ENCODE measurements at places on chromosomes 7 and 10.
A peak's percentile ranks its signal among the peaks of the same experiment; 100 is the strongest.

- no peak for DNase-seq
Observed at GRCh38 chr7:1598286-1598685, 28.5 kb upstream of the PSMG3 start.

DNA sequence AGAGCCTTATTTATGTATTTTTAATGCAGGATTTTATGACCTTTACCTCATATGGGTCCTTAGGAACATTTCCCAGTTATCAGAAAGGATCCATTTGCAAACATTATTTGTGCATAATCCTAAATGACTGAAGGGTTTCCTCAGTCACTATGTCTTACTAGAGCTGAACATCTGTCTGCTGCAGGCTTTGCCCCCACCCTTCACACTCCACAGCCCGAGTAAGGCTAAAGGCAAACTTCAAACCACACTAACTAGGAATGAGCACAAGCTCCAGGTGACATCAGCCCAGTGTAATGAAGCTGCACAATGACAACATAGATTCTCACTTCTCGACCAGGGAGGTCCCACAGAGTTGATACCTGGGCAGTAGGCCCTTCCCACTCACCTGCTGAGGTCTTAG lies 491.3 kb upstream of the MKI67 start:
- DNase-seq = no peak

DNA sequence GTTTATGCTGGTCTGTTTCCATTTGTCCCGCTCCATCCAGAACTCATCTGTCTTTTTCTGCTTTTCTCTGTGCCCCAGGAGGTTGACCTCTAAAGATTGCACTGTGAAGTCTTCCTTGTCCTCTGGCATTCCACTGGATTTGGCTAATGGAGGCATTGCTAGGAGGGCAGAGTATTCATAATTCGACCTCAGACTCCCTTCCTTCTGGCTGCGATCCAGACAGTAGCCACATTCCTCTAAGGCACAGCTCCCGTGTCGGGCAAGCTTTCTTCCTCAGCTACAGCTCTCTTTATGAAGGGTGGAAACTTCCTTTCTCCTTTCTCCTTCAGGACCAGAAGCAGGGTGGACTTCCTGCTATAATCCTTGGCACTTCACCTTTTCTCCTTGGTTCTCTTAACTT lies 175.9 kb downstream of the BAMBI start:
- DNase-seq = no peak

GRCh38 chr7:20441991-20442441 lies 111.3 kb downstream of the ITGB8 start:
- DNase-seq = no peak

DNA sequence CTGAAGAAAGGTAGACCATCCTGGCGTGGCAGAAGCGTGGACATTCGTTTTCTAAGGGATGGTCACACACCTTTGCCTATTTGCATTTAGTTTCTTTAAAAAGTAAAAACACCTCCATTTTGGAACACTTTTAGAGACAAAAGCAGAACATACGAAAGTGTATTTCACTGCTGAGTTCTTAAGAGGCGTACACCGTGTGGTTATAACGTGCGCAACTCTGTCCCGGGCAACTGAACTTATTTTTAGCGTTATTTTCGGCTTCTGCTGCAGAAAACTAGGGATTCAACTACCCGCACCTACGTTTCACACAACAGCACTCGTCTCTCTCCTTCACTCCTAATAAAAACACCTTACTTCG lies 557 bp upstream of the LSM8 start:
- DNase-seq = peak; percentile 35

- no peak for DNase-seq
Observed at GRCh38 chr7:143416565-143417149, 8.0 kb upstream of the EPHA1 start.

DNA sequence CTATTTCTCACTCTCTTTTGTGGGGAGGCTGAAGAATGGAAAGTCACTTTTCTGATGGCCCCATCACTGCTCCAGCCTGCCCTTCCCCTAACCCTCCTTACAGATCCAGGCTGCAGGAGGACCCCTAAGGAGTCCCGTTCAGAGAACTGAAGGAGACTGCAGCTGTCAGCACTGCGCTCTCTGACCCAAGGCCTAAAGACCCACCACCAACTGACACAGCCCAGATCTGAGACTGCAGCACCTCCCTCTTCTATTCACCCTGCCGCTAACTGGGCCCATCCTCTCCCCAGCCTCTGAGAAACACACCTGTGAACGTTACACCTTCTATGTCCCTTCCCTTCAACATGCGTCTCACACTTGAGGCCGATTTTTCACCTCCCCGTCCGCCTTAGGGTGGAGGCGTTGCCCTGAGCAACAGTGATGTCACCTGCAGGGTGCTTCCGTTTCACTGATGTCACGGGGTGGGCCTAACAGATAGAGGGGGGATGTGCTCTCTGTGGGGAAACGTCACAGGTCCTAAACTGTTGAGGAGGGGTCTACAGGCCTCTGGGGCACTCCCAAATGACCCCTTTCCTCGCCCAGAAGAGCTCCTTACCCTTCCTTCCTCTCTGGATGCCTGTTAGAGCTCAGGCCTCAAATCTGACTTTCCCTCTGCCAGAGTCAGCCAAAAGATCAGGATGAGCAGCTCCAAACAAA lies 5.1 kb downstream of the ITPRIP start:
- peak; percentile 74 for DNase-seq

DNA sequence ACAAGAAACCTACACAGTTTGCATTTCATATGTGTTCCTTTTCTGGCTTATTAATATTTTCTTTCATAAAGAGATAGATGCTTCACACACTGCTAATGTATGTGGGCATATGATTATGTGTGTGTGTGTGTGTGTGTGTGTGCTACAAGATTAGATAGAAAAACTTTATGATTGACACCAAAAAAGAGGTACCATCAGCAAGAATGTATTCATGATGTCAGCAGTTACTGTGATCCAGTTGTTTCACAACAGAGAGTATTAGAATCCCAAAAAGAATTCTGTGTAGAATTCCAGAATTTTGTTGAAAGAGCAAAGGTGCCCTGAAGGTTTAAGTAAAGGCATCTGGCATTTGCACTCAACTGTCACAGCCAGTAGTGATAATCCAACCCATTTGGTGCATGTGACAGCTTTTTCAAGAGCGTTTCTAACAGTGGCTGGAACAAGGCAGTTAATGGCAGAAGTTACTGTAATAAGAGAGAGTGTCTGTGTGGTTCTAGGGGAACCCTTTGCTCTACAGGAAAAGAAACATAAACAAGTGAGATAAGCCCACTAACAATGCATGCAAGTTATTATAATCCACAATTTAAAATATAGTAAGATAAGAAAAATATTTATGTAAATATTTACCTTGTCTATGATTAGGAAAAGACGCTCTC lies 16.6 kb downstream of the RELN start:
- DNase-seq = no peak

DNA sequence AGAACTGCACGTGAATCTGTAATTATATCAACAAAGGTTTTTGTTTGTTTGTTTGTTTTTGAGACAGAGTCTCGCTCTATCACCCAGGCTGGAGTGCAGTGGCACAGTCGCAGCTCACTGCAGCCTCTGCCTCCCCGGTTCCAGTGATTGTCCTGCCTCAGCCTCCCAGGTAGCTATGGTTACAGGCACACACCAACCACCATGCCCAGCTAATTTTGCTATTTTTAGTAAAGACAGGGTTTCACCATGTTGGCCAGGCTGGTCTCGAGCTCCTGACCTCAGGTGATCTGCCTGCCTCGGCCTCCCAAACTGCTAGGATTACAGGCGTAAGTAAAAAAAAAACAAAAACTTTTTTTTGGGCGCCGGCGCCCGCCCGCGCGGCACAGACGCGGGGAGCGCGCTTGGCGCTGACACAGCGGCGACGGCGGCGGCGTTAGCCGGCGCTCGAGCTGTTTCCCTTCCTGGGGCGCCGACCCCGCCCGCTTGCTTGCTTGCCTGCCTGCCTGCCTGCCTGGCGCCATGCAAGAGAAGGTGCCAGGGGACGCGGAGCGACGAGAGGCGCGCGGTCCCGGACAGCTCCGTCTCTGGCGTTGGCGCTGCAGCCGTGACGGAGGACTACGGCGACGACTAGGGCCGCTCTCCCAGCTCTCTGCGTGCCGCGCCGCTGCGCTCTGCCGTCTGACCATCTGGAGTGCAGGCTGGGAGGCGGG lies 171.4 kb upstream of the NUPR2 start:
- DNase-seq = no peak

- DNase-seq = no peak
Observed at GRCh38 chr7:140676306-140676705, 3.6 kb downstream of the ADCK2 start.

GRCh38 chr10:29712108-29712507 lies 77.3 kb upstream of the SVIL start:
- no peak for DNase-seq

GRCh38 chr7:7639421-7639820 lies 1.1 kb upstream of the UMAD1 start:
- no peak for DNase-seq

GRCh38 chr7:27929127-27929526 lies 189.2 kb downstream of the TAX1BP1 start:
- DNase-seq = no peak
